ENCODE measurements at places on chromosomes 11 and 22. TPM values are rescaled to one million over a fixed set of nuclear protein-coding genes. Genes with fewer than 3 reads are reported as not detected.

Gene MAPK8IP1
- total RNA-seq: 9.2 TPM

GRCh38 chr11:99773646-99774045, 752.9 kb downstream of the CNTN5 start:
- peak; percentile 3 for DNase-seq

Gene MGAT3
- total RNA-seq: not detected

DNA sequence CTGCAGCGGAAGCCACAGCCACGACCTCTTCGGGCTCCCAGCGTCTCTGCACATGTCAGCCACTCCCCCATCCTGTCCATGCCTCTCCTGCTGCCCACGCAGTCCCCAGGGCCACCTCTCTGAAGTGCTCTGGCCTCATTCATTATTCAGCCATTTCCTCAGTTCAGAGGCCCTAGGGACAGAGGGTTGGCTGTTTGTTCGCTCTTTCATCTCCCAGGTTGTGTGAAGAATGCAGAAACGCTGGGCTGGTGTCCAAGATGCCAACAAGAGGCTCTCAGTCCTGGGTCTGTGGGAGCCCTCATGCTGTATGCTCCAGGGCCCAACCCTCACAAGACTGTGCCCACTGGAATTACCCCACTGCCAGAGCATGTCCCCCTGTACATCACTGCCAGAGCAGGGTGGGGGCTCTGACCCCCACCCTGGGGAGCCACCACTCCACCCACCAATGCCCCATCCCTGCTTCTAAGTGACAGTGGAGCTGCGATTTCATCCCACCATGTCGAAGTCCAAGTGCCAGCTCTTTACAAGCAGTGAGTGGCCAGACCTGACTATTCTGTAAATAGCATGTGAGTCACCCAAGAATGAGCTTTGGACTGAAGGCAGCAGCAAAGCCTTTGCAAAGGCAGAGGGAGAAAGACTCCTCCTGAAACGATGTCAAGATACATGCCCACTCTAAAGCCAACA, 209.6 kb downstream of the BUD13 start:
- DNase-seq: no peak

Gene CNTF
- 1.6 TPM for total RNA-seq

- DNase-seq: no peak
Measured at GRCh38 chr11:104484804-104485554, 321.0 kb upstream of the PDGFD start.

DNA sequence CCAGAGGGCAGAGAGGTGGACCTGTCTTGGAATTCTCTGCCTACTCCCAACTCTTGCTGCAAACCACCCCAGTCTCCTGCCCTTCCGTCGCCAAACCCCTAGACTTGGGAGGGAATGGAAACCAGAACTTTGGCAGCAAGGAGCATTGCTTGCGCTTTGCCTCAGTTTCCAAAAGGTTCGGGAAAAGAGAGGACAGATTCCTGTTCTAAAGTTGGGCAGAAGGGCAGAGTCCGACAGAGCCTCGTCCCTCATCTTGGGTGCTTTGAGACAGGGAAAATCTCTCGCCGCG, 396 bp upstream of the ROBO3 start:
- no peak for DNase-seq

GRCh38 chr11:75145196-75145971, 5.5 kb upstream of the SLCO2B1 start:
- no peak for DNase-seq

DNA sequence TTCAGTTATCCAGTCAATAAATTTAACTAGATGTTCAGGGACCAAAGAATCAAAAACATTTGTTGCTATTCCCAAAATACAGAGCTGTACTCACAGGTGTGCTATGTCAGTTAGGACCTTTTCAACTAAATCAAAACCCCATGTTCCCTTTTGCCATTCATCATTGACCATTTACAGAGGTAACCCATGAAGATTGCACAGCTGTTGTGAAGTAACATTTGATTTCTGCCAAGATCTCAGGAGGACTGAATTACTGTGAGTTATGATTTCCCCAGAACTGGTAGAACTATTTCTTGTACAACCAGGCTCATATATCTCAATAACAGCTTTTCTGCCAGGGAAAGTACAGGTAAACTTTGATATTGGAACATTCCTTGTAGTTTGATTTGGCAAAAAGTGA, 131.1 kb upstream of the FIBIN start:
- DNase-seq: no peak

DNA sequence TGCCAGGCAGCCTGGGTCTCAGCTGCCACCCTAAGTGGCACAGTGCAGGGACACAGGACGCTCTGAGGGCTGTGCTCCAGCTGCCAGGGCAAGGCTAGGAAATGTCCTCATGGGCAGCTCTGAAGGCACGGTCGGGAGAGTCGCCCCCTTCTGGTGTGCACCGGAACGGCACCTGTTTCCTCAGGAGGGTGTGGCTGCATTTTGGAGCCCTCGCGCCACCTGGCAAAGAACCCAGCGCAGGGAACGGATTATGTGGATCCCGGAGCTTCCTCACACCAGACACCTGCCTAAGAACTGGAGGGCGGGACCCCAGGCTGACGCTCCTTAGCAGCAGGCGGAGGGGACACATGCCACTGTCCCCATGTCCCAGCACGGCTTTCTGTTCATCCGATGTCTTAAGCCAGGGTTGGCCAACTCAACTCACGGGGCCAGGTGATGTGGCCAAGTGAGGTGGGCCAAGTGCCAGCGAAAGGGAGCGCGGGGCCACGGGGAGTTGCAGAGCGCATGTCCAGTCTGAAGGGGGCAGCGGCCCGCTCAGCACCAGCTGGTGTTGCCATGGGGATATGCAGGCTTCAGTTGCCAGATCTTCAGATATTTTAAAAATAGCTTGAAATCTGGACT, 5.1 kb upstream of the SLC22A8 start:
- DNase-seq: no peak

Gene MICAL2
- 5.9 TPM for total RNA-seq

Gene NXPE1
- not detected for total RNA-seq

- no peak for DNase-seq
Measured at GRCh38 chr11:4491878-4492606, 9.6 kb downstream of the OR52K1 start.

DNA sequence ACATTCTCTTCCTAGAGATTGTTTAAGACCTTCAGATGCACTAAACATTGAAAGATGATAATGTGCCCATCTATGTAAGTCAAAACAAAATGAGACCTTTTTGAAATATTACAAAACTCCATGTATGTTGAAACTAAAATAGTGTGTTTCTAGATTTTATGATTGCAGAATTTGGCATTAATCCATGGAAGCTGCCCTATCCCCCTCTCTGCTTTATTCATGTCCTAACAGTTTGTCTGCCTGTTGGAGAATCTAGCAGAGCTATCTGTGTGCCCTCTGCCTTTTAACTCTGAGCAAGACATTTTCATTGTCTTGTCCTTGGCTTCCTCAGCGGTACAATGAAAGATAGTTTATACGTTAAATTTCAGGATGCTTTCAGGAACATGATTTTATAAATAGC, 105.5 kb downstream of the FAT3 start:
- no peak for DNase-seq

DNA sequence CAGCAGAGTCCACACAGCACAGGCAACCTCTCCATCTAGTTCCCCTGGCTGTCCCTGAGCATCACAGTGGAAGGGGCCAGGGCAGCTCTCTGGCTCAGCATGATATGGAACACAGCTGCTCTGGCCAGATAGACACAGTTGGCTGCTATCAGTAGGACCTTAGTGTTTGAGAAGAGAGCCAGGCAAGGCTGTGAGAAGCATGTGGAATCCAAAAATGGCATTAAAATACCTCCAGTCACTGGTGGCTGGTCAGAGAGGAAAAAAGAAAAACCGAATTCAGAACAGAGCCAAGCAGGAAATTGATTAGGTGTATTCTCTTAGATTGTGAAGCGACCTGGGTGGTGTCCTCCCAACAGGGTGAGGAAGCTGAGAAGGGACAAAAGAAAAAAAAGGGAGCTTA, 27.9 kb downstream of the SERPINH1 start:
- DNase-seq: no peak

DNA sequence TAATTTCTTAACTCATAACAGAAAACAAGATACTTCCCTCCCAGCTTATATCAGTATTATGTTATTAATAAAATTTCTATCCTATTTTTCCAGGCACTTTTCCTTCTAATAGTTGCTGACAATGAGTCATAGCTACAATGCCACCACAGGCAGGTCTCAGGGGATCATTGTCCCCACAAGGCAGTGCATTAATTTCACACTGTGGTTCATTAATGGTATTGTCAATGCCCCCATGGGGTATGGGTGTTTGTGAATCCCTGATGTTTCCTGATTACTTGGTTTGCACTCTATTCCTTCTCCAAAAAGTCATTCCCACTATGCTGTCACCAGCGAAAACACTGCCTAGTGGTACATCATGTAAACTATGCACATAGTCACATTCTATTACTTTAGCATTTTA, 345.5 kb upstream of the CTSC start:
- no peak for DNase-seq

Gene PTH
- not detected for total RNA-seq

GRCh38 chr11:7965386-7965785, at the start of gene NLRP10:
NLRP10 (minus strand) TSS chr11:7965447; CDS start chr11:7963495, 1,952 bp downstream.
- DNase-seq: no peak

- no peak for DNase-seq
Measured at GRCh38 chr11:46326813-46327416, 20.3 kb upstream of the DGKZ start.

DNA sequence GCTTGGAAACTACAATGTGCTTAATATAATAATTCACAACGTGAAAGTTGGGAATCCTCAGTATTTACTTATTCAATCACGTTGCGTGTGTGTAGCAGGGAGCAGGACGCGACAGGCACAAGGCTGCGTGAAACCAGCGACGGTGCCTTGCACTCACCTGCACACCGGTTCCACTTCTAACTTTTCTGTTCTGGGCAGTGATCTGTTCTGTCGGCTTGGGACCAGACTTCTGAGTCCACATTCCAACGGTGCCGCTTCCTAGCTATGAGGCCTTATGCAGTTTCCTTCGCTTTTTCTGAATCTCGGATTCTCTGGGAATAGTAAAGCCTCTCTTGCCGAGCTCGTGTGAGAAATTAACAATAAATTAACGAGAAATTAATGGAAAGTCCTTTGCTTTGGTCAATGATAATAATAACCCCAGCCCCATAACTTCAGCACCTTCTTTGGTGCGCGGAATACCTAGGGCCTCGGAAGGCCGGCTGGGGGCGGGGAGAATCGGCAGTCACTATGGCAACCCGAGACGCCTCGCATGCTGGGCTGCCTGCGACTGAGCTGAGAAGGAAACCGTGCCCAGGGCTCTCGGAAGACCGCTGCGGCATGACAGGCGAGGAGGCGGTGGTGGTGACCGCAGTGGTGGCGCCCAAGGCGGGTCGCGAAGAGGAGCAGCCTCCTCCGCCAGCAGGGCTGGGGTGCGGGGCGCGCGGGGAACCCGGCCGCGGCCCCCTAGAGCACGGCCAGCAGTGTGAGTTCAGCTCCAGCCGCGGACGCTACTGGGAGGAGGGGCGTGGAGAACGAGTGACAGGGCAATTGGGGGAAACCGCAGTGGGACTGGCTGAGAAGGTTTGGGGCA, at the start of gene C11orf97:
Gene C11orf97 (plus strand): TSS at position 530 of the 850 bp plus-strand sequence. CDS start 68 bp downstream, at position 598.
- DNase-seq: peak; percentile 37

Gene C11orf91
- total RNA-seq: 0.15 TPM
